ENCODE measurements at places on chromosomes 16 and 17.

- no peak for DNase-seq
Observed at GRCh38 chr17:39092692-39093230, 58.7 kb downstream of the PLXDC1 start.

DNA sequence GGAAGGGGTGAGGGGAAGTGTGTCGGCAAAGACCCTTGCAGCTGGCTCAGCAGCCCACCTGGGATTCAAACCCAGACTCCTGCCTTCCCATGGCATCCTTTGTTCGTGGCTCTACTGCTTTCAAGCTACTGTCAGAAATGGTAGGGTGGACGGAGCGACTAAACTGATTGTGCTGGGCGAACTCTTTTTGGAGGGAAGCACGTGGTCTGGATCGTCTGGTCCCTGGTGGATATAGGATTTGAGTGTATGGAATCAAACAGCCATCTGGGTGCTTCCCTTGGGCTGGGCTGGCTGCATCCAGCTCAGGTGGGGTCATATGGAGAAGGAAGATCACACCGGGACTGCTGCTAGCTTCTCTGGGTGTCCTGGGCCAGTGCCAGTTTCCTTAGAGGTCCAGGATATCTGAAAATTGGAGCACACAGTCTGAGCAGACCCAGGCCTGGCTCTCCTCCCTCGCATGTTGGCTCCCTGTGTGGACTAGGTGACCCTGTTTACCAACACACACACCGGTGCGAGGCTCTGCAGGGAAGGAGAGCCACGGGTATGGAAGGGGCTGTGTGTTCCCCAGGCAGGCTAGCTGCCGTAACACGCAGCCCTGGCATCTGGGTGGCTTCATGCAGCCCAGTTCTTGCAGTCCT is 8.6 kb downstream of the CMIP start:
- no peak for DNase-seq

GRCh38 chr16:11334831-11335404 is 10.3 kb upstream of the RMI2 start:
- no peak for DNase-seq

DNA sequence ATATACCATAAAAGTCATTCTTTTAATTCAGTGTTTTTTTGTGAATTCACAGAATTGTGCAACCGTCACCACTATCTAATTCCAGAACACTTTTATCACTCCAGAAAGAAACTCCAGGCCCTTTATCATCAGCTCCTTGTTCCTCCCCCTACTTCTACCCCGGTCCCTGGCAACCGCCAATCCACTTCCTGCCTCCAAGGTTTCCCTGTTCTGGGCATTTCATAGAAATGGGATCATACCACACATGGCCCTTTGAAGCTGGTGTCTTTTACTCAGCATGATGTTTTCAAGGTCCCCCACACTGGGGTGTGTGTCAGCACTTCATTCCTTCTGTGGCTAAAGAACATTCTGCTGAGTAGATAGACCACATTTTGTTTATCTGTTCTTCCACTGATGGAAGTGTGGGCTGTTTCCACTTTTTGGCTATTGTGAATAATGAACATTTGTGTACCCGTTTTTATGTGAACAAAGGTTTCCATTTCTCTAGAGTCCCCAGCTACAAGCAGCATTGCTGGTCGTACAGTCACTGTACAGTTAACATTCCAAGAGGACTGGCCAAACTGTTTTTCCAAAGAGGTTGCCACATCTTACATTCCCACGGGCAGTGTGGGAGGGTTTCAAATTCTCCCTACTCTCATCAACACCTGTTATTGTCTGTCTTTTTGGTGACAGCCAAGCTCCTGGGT is 75.8 kb upstream of the ZNF469 start:
- DNase-seq: no peak

- no peak for DNase-seq
Observed at GRCh38 chr16:65782611-65783600, 583.6 kb upstream of the CDH5 start.

DNA sequence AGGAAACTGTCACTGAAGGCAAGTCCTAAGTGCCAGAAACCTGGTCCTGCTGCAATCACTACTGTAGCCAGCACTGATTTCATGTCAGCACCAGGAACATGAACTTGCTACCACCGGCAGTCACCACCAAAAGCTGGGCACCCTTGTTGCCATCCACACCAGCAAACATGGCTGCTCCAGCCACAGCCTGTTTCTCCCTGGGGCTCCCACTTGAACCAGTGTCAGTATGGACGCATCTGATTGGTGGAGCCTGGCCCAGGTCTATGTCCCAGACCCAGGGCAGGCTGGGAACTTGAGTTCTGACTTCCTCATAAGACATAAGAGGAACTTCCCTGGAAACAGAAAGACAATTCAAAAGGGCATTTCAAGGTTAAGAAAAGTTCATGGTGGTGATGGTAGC is 56.5 kb downstream of the COPRS start:
- no peak for DNase-seq

DNA sequence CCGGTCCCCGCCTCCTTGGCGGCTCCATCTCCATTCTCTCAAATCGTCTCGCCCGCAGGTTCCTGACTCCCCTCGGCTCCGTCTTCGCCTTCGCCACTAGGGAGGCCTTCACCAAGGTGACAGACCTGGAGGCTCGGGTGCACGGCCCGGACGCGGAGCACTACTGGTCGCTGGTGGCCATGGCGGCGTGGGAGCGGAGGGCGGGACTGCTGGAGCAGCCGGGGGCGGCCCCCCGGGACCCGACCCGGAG is 862 bp downstream of the GLTPD2 start:
- no peak for DNase-seq

- DNase-seq: no peak
Observed at GRCh38 chr17:73362697-73363096, 50.9 kb upstream of the CDC42EP4 start.

- DNase-seq: no peak
Observed at GRCh38 chr16:50027829-50028228, 2.8 kb downstream of the CNEP1R1 start.

- no peak for DNase-seq
Observed at GRCh38 chr16:60170196-60170595, 1436.1 kb upstream of the GOT2 start.

DNA sequence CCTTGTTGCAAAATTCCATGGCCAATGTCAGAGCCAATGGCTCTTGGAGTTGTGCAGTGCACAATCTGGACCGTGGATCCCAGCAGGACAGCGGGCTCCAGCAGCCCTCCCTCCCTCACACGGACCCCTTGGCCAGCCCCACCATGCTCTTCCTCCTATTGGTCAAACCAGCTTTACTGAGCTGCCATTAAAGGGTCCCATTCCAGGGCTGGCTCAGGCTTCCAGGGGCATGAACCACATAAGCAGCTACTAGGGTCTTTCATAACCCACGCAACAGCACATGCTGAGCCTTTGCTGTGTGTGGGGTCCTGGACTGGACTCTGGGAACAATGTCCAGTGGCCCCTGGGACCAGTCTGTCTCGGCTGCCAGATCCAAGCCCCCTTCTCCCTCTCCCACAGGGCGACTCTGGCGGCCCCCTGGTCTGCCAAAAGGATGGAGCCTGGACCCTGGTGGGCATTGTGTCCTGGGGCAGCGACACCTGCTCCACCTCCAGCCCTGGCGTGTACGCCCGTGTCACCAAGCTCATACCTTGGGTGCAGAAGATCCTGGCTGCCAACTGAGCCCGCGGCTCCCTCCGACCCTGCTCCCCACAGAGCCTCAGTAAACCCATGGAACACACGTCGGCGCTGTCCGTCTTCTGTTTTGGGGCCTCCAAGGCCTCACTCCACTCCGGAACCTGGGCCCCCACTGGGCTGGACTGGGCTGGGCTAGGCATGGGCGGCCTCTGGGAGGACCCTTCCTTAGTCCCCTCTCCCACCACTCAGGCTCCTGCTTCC is 5.7 kb downstream of the CTRB1 start:
- no peak for DNase-seq

DNA sequence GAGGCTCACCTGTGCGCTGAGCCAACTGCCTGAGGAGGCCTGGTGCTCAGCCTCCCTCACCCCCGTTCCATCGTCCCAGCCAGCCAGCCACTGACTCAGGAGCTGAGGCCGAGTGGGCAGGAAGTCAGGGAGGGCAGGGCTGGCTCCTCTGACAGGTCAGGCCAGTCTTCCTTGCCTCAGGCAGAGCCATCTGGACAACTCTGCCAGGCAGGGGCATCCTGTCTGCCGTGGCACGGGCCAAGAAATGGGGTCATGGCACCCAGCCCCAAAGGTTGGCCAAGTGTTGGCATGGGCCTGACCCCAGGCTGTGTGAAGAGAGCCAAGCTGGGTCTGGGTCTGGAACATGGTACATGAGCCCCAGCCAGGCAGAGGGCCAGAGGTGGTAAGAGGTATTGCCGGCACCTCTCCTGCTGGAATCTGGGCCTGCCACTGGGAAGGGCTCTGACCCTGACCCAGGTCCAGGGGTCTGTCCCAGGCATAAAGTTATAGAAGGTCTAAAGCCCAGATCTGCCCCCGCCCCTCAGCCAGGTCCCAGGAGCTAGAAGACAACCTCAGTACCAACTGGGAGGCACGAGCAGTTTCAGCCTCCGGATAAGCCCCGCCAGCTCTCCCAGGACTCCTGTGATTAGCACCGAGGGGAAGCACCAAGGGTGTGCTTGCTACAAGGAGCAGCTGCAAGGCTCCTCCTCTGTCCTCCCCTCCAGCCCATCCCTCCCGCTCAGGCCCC is 2.5 kb upstream of the VASN start:
- no peak for DNase-seq

DNA sequence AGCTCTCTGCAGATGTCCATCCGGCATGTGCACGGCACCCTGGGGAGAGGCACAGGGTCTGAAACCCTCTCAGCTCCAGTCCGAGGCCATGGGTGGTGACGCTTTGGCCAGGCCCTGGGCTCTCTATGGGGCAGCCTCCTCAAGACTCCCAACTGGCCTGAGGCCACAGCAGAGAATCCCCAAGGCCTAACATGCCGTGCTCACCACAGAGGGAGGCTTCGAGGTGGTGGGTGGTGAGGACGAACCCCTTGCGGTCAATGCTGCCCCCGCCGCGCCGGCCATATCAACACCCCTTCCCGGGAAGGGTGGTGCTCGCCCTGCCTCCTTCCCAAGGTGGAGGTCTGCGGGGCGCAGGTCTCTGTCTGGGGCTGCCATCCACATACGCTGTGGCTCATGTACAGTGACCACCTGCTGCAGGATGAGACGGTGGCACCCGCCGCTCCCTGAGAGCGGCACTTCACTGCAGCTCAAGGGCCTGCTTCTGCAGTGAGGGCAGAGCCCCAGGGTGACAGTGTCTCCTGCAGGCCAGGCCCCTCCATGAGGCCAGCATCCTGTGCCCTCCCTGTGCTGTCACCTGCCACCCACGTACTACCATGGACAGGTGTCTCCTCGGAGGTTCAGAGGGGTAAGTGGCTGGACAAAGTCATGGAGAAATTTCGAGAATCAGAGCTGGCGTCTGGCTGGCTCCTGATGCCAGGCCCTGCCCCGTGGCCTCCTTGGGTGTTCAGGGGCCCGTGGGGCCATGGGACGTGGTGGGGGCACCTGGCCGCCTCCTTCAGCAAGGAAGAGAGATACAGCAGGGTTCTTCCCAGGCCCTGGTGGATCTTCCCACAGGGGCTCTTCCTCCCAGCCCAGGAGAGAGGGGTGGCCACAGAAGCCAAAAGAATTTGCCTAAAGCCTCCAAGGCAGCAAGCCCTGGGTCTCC is 54.6 kb upstream of the ACSF3 start:
- no peak for DNase-seq

DNA sequence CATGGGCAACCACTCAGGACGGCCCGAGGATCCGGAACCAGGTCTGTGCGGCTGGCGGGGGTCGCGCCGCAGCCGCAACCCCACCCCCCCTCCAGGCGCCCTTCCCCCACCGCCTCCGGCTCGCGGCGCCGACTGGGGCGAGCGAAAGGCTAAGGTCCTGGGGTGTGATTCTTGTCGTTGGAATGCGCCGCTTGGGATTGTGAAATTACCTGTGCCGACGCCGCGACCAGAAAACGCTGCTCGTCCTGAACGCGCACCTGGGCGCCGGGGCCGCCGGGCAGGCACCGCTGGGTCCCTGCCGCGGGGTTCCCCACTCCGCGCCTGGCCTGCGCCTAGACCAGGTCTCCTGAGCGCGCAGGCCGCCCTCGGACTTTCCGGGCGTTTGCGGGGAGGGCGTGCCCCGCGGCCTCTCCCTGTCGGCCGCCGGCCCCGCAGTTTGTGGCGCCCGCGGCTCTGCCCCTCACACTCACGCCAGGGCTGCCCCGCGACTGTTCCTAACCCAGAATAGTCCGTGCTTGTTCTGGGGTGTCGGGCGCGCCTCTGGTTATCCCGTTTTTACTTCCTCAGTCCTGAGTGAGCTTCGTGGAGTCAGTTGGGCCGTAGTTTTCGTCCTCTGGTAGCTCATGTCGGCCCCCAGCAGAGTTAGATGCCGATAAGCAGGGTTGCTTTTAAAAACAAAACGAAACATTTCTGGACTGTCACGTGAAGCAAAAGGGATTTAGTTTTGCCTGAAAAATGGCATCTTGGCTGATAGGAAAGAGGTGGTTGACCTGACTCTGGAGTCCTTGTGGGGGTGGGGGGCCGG is 147.2 kb downstream of the SPECC1 start:
- peak; percentile 39 for DNase-seq

DNA sequence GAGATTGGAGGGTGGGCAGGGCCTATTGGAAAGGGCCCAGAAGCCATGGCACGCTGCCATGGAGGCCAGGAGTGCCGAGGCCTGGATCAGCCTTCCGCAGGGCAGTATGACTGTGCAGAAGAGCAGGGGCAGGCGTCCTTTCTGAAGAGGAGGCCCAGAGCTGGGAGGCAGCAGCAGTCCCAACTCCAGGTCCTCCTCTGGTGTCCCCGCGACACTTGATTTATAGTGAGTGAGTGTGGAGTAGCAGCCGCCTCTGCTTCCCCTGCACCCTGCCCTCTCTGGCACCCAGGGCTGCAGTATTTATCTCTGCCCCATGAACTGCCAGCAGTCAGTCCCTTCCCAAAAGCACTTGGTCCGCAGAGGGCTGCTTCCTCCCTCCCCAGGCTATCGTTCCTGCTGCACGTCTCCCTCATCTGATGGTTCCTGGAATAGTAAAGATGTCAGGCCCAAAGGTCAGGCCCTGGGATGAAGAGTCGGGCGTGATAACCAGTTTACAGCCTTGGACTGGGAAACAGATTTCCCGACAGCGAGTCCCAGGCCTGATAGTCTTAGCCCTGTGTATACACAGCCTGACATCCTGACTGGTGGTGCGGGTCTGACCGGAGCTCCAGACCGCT is 32.9 kb downstream of the PGS1 start:
- DNase-seq: no peak

GRCh38 chr17:57406131-57406980 is 150.0 kb downstream of the MSI2 start:
- DNase-seq: no peak

- no peak for DNase-seq
Observed at GRCh38 chr17:13806092-13806491, 204.4 kb upstream of the HS3ST3A1 start.

GRCh38 chr17:56661906-56662305 is 68.4 kb downstream of the NOG start:
- DNase-seq: no peak

- DNase-seq: no peak
Observed at GRCh38 chr17:7695586-7695985, 7.3 kb downstream of the WRAP53 start.

- no peak for DNase-seq
Observed at GRCh38 chr16:85440744-85441143, 172.4 kb upstream of the GSE1 start.

All from RKO (cell line).